ENCODE measurements at places on chromosomes 5 and 9. TPM values are rescaled to one million over a fixed set of nuclear protein-coding genes. Genes with fewer than 3 reads are reported as not detected.

PCDHB7 gene
- 3.4 TPM for total RNA-seq

SPINK4 gene
- not detected for total RNA-seq

CCIN gene
- total RNA-seq: 0.80 TPM

CORO2A gene
- total RNA-seq: 7.2 TPM

- H3K27ac ChIP-seq: no peak overlapping the region
- no peaks in the 10 kb centered on the region for H3K27me3 ChIP-seq
Measured at GRCh38 chr5:15763754-15764153, 263.8 kb downstream of the FBXL7 start.

GRCh38 chr9:134757216-134757975, 115.8 kb downstream of the COL5A1 start:
- no peak overlapping the region for H3K27ac ChIP-seq
- no peak for DNase-seq
- H3K36me3 ChIP-seq: no peaks in the 10 kb centered on the region
- H3K4me1 ChIP-seq: no peaks in the 10 kb centered on the region

Measured in breast epithelium (tissue), 4 donors.